ENCODE measurements at places on chromosomes 7 and 10.

DNA sequence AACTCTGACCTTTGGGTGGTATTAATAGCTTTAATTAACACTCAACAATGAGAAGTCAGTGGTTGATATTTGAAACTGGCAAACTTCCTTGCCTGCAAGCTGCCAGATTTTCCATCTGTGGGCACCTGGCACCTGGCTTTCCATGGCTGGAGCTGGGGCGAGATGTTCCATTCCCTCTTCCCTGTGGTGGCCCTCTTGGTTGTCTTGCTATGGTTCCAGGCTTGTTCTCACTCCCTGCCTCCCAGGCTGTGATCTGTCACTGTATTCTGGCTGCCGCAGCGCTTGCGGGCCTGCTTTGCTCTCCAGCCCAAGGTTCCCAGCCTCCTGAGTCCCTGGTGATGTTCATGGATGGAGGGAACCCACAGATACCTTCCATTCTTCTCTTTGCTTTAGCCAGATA, 201.0 kb downstream of the FRMD4A start:
- DNase-seq: no peak

DNA sequence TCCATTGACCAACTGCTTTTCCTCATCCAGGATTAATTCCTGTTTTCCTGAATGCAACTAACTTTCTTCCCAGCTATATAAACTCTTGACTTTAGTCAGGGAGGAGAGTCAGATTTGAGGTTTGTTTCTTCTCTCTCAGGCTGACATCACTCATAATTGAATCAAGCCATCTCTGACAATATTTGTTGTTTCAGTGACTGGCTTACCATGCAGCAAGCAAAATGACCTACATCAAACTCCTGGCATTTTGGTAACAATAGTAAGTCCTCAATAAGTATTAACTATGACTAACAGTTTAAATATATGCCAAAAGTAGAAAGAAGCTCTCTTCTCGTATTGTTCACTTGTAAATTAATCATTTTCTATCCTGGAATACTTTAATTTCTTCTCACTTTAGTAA, 625.7 kb upstream of the KCND2 start:
- DNase-seq: no peak

GRCh38 chr7:52726986-52727385, 308.4 kb upstream of the POM121L12 start:
- no peak for DNase-seq

DNA sequence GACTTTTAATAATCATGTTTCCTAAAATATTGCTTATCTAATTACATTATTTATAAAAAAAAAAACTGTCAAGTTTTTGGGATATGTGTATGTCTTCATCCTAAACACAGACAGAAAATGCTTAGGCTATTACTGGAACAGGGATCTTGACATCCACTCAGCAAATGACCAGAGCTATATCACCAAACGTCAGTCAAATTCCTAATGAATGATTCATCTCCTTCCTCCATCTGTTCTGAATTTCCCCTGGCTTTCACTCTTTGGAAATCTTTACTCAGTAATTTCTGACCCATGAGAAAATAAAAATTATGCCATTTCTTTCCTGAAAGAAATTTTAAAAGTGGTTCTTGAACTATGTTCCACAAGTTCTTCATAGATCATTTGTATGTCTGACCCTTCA, 552.4 kb upstream of the KCND2 start:
- DNase-seq: no peak

DNA sequence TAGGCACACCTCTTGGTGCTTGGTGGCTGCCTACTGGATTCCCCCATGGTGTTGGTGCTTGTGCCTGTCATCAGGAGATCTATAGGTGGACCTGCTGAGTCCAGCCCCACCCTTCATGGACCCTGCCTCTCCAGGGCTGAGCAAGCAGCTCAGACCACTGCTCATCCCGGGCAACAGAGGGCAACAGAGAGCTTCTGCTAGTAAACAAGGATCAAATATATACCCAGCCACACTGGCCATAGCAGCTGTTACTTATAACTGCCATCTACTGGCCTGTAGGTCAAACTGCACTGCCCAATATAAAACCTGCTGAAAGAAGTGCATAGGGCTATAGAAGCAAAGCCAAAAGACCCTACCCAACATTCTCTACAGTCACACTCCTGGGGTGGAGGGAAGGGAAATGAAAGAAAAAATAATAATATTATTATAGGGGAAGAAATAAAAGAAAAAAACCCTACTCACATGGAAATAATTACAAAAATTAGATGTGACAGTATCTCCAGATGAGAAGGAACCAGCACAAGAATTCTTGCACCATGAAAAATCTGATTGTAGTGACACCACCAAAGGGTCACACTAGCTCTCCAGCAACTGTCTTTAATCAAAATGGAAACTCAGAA, 54.9 kb upstream of the ZNF800 start:
- DNase-seq: no peak

- DNase-seq: no peak
Measured at GRCh38 chr10:120735773-120736371, 115.3 kb upstream of the WDR11 start.

- no peak for DNase-seq
Measured at GRCh38 chr7:154388412-154388811, 336.2 kb downstream of the DPP6 start.

DNA sequence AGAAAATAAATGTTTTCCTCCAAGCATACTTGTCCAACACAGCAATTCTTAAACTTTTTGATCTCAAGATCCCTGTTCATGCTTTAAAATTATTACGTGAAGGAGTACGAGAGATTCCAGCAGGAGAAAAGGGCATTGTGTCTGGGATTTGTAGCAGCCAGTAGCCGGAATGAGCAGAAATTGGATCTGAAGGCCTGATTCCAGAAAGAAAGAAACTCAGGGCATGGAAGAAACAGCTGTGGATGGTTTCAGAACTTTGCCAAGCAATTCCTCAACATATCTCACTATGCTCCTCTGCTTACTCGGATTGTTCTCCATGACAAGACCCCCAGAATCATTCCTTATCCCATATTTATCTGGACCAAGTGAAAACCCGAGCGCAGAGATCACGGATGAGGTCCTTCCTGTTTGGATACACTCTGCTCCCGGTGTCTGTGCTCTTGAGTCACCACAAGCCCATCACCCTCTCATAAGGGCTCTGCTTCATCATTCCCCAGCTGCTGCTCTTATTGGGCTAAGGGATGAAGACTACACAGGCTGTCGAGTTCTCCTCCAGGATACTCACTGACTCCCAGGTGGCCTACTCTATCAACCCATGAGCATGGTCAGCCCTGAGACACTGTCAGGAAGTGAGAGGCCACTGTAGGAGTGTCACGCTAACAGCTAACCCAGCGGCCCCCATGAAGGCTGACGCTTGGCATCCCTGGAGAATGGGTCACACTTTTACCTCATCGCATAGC, 121.0 kb upstream of the LANCL2 start:
- DNase-seq: no peak

GRCh38 chr7:151644554-151644953, 124.9 kb upstream of the RHEB start:
- no peak for DNase-seq

DNA sequence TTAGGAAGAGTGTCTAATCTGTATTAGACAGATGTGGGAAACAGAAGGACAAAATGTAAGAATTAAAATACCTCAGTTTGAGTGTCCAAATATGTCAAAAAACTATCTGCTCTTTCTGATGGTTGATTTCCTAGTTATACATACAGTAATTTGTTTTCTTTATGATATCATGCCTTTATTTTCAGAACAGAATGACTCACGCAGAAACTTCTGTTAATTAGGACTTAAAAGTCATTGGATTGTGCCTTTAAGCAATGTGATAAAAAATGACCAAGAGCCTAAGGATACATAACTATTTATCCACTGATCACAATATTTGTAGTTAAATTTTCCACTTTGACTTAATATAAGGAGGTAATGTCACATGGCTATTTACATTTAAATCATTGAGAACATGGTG, 206.7 kb upstream of the PTPRZ1 start:
- no peak for DNase-seq

DNA sequence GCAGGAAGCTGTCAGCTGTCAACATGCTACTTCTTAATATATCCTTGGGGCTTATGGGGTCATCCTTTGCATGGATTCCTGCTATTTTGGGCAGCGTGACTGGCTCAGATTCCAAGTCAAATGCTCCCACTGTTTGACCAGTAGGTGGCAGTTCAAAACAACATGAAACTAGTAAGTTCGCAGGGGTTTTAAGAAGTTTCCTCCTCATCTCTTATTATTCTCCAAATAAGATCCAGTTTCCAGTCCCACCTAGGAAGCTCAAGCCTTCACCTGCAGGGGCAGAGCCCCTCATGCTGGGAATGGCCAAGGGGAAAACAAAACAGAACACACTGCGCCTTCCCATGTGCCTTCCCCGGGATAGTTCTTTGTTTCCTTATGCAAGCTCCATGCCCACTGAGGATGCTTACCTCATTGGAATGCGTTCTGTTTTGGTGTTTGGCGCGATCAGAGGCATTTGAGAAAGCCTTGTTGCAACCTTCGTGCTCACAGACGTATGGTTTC, 259.8 kb downstream of the GLI3 start:
- peak; percentile 61 for DNase-seq

DNA sequence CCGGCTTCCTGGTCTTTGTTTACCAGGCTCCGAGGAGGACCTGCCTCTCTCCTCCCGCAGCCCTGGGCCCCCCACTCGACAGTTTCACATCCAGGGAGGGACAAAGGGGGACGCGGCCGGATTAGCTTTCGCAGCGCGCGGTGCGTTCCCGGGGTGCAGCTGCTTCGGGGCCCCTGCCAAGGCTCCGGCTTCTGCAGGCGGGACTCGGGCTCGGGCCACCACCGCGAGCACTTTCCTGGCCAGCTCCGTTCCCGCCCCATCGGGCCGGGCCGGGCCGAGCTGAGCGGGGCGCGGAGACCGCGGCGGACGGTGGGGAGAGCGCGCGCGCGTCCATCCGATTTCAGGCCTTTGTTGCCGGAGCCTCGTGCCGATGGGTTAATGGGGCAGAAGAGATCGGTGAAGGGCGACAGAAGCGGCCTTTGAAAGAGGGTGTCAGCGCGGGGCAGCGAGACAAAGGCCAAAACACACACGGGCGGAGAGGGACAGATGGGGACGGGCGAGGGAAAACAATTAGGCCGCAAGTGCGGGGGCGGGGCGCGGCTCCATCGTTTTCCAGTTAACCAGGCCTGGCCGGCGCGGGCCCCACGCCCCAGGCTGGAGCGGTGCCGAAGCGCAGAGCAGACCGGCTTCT, 8.5 kb upstream of the UNCX start:
- peak; percentile 94 for DNase-seq

DNA sequence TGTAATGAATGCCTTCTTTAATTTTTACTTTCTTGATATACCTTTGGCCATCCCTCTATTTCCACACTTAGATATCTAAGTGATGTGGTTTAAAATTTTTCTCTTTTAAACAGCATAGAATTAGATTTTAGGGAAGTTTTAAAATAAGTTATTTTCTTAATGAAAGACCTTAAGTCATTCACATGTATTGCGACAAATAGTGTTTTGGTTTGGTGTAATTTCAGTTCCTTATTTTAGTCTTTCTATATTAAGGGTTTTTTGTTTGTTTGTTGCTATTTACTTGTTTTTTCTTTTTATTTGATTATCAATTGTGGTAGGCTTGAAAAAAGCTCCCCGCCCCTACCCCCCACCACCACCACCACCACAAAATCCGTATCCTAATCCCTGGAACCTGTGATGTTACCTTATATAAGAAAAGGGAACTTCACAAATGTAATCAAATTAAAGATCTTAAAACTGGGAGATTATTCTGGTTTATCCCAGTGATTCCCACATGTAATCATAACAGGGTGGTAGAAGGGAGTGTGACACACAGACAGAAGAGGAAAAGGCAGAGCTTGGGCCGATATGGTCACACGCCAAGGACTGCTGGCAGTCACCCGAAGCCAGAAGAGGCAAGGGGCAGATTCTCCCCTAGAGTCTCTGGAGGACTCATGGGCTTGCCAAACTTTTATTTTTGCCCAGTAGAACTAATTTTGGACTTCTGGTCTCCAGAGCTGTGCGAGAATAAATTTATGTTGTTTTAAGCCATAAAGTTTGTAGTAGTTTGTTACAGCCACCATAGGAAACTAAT, 149.7 kb downstream of the NPSR1 start:
- DNase-seq: no peak

GRCh38 chr7:12588259-12588904, 17.9 kb downstream of the SCIN start:
- no peak for DNase-seq

DNA sequence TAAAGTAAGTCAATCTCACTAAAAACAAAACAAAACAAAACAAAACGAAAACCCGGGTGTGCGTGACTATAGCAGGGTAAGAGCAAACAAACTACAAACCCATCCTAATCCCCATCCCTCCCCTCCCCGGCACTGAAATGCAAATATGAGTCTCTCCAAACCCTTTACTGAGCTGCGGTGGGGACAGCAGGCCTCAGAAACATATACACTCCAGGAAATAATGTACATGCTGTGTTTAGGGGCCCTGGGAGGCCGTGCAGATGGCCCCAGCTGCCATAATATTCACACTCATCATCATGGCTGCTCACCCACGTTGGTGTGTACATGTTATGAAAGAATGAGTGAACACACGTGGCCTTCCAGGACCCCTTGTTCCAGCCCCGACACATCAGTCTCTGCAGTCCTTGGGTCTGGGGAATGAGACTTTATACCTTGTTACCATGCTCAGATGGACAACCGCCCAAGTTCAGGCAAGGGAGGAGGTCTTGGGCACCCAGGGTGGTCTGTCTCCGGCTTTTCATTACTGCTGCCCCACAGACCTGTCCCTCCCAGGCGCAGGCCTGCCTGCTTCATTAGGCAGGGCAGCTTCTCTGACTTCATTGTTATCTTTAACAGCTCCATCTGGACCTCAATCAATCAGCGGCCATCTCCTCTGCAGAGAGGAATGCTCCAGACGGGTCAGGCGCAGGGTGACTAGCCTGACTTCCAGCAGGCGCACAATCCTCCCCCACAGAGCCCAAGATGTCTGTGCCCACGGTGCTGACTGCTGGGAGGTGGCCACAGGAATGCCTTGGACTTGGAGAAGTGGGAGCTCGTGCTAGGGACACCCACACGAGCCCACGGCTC, 20.6 kb downstream of the HSPA12A start:
- peak; percentile 88 for DNase-seq

DNA sequence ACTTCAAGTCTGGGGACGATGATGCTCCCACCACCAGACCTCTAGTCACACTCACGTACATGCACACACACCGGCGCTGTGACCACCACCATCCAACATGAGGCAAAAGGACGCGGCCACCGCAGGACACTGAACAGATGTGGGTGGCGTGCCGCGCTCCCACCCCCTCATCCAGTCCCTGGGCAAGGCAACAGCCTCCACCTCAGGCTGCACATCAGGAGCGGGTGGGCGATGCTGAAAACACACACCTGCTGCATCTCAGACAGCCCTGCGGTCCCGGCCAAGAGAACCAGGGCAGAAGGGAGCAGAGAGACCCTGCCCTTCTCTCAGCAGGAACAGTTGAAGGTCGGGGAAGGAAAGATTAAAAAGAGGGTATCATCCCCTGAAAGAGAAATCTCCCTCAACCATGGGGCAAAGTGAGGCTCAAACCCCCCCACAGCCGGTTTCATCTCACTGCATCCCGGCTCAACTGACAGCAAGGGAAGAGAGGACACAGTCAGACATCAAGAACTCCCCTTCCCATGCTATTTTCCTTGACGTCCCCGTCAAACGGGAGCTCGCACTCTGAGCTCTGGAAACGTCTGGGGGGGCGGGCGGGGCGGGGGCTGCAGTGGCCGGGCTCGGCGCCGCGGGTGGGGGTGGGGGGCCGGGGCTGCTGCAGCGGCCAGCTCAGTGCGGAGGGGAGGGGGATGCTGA, 1.1 kb downstream of the CAMK2G start:
- peak; percentile 50 for DNase-seq
